Caco-2 (cell line): ENCODE measurements at places on chromosomes 11 and 22. TPM values are rescaled to one million over a fixed set of nuclear protein-coding genes. Genes with fewer than 3 reads are reported as not detected.

GRCh38 chr22:37431801-37432707 lies 4.8 kb upstream of the ELFN2 start:
- peak; percentile 67 for DNase-seq
- H3K36me3 ChIP-seq = no peaks in the 10 kb centered on the region
- no peak overlapping the region for H3K4me3 ChIP-seq
- no peaks in the 10 kb centered on the region for H3K27me3 ChIP-seq
- peak overlapping the region; percentile 69 for H3K27ac ChIP-seq
- H3K4me1 ChIP-seq = peaks cover 35% of the 10 kb centered on the region

DNA sequence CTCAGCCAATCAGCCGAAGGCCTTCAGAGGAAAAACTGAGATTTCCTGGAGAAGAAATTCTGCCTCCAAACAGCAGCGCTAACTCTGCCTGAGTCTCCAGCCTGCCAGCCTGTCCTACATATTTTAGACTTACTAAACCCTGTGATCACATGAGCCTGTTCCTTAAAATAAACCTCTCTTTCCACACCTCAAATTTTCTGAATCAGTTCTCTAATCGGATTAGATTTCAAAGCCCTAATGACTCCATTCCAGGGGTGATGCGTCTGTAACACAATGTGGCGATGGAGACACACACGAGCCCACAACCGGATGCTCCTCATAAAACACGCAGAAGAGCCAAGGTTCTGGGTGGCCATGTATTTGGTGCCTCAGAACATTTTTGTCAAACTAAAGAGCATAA lies 1371.2 kb downstream of the BRD1 start:
- H3K27me3 ChIP-seq = no peaks in the 10 kb centered on the region
- H3K4me1 ChIP-seq = no peaks in the 10 kb centered on the region
- H3K36me3 ChIP-seq = no peaks in the 10 kb centered on the region
- DNase-seq = no peak
- H3K27ac ChIP-seq = no peak overlapping the region

The NXPE4 gene
- not detected in 2 replicates for total RNA-seq

DNA sequence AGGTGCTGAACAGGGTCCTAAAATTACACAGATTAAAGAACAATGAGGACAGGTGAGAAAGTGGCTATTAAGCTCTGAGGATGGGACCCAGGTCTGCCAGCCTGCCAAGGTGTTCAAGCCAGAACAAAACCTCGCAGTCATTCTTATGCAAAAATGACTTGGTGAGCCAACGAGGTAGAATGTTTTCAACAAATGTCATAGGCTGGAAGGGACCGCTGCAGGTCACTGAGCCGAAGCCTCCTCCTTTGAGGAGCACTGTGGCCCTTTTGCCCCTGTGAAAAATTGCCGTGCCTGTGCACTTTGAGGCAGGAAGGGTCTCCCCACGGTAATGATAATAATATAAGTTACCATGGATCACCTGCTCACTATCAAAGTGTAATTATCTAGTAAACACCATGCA lies 216.2 kb downstream of the DSCAML1 start:
- DNase-seq = no peak
- H3K36me3 ChIP-seq = no peaks in the 10 kb centered on the region
- H3K4me1 ChIP-seq = no peaks in the 10 kb centered on the region
- H3K27ac ChIP-seq = no peak overlapping the region

- no peaks in the 10 kb centered on the region for H3K36me3 ChIP-seq
- no peaks in the 10 kb centered on the region for H3K4me1 ChIP-seq
- DNase-seq = no peak
- no peak overlapping the region for H3K4me3 ChIP-seq
- no peak overlapping the region for H3K27ac ChIP-seq
These were observed 152.4 kb upstream of the TTC12 start for GRCh38 chr11:113161711-113162591.

The NCF4 gene
- total RNA-seq = not detected in 2 replicates

The SMIM38 gene
- 0.12 and 0.66 TPM in 2 replicates for total RNA-seq

GRCh38 chr22:16601437-16602223 lies 9.0 kb upstream of the CCT8L2 start:
- H3K4me3 ChIP-seq = no peak overlapping the region
- H3K4me1 ChIP-seq = no peaks in the 10 kb centered on the region

- H3K36me3 ChIP-seq = no peaks in the 10 kb centered on the region
- peaks cover 69% of the 10 kb centered on the region for H3K4me1 ChIP-seq
- H3K4me3 ChIP-seq = no peak overlapping the region
- no peaks in the 10 kb centered on the region for H3K27me3 ChIP-seq
These were observed 7.9 kb upstream of the C1QTNF6 start for GRCh38 chr22:37195921-37196320.

The C11orf65 gene
- total RNA-seq = 0.86 and 1.0 TPM in 2 replicates

GRCh38 chr11:13053255-13053917 lies 44.3 kb downstream of the RASSF10 start:
- H3K4me1 ChIP-seq = peaks cover 13% of the 10 kb centered on the region; the same call in 1 of the 2 replicates
- no peaks in the 10 kb centered on the region for H3K27me3 ChIP-seq
- no peaks in the 10 kb centered on the region for H3K36me3 ChIP-seq
- H3K27ac ChIP-seq = no peak overlapping the region
- H3K4me3 ChIP-seq = no peak overlapping the region

DNA sequence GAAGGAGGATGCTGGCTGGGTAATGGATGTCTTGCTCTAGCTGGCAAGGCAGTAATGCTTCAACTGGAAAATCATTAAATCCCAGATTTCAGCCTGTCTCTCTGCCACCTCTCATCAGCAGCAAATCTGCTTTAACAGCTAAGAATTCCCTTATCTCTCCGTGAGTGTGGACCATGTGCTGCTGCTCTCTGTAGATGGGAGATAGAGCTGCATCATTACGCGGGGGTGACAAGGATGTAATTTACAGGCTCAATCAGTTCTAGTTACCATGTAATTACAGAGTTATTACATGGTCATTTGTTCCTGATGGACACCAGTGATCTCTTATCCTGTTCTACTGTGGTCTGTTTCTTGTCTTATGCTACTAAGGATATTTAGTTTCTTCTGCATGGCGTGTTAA lies 665.4 kb downstream of the NTM start:
- no peak for DNase-seq
- no peaks in the 10 kb centered on the region for H3K36me3 ChIP-seq
- H3K27me3 ChIP-seq = no peaks in the 10 kb centered on the region
- no peak overlapping the region for H3K27ac ChIP-seq
- no peaks in the 10 kb centered on the region for H3K4me1 ChIP-seq
- H3K4me3 ChIP-seq = no peak overlapping the region

DNA sequence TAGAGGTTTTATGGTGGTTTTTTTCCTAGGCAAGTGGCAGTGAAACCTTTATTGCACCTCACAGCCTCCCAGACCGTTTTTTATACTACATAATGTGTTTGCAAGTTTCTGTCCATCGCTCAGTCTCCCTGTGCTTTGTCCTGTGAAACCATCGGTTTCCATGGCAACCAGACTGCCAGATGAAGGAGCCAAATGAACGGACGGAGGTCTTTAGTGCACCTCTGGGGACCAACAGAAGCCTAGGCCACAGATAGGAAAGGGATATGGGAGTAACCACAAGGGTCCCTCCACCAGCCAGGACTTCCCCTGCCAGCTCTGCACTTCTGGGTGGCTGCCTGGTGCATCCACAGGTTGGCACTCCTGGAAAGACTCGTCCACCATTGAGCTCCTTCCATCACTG lies 165.0 kb downstream of the CHST1 start:
- H3K36me3 ChIP-seq = no peaks in the 10 kb centered on the region
- no peak for DNase-seq
- H3K4me1 ChIP-seq = no peaks in the 10 kb centered on the region
- H3K27ac ChIP-seq = no peak overlapping the region

The ABTB2 gene
- total RNA-seq = 2.9 and 3.6 TPM in 2 replicates

GRCh38 chr11:25928076-25928475 lies 403.9 kb upstream of the ANO3 start:
- DNase-seq = no peak
- H3K27ac ChIP-seq = no peak overlapping the region
- H3K4me3 ChIP-seq = no peak overlapping the region
- no peaks in the 10 kb centered on the region for H3K27me3 ChIP-seq

The GSTT2B gene
- total RNA-seq = 9.0 and 9.6 TPM in 2 replicates

GRCh38 chr11:128214263-128214662 lies 373.1 kb downstream of the ETS1 start:
- no peak overlapping the region for H3K4me3 ChIP-seq
- DNase-seq = no peak
- peak overlapping the region; percentile 39 for H3K27ac ChIP-seq
- H3K36me3 ChIP-seq = no peaks in the 10 kb centered on the region

The SLC5A4 gene
- total RNA-seq = not detected in 2 replicates

DNA sequence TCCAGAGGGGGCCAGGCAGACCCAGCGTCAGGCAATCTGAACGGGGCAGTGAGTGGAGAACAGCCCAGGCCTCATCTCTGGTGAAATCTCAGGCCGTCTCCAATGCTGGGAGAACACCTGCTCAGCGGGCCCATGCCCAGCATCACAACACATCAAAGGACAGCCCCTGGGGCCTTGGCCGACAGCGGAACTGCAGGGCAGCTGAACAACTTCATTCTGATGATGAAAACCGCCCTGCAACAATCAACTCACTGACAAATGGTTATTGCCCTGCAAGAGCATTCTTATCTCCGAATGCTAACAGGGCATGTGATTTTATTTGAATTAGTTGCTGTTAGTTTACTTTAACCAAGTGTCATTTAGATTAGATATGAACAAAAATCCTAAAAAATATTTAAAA lies 14.6 kb downstream of the CELSR1 start:
- no peak overlapping the region for H3K4me3 ChIP-seq
- H3K27me3 ChIP-seq = no peaks in the 10 kb centered on the region
- DNase-seq = peak; percentile 69
- H3K4me1 ChIP-seq = peaks cover 9% of the 10 kb centered on the region

DNA sequence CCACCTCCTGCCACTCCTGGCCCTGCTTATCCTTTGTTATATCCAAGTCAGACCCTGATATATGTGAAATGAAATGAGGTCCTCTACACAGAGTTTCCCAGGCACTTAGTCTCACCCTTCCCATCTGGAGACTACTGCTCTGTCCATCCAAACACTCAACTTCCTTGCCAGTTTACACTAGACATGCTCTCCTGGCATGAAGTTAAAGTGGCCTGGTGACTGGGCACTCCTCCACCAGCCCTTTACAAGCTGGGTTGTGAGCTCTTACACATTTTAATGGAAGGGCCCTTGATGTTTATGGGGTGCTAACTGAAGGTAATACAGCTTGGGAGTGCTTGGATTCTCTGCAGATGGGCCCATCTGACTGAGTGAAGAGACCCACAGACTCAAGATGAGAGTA lies 216.1 kb upstream of the NARS2 start:
- no peak overlapping the region for H3K4me3 ChIP-seq
- no peak for DNase-seq
- H3K27ac ChIP-seq = no peak overlapping the region

GRCh38 chr11:125398994-125399640 lies 96.9 kb downstream of the FEZ1 start:
- no peak overlapping the region for H3K4me3 ChIP-seq
- H3K27ac ChIP-seq = no peak overlapping the region
- H3K27me3 ChIP-seq = peaks cover 5% of the 10 kb centered on the region
- DNase-seq = no peak

DNA sequence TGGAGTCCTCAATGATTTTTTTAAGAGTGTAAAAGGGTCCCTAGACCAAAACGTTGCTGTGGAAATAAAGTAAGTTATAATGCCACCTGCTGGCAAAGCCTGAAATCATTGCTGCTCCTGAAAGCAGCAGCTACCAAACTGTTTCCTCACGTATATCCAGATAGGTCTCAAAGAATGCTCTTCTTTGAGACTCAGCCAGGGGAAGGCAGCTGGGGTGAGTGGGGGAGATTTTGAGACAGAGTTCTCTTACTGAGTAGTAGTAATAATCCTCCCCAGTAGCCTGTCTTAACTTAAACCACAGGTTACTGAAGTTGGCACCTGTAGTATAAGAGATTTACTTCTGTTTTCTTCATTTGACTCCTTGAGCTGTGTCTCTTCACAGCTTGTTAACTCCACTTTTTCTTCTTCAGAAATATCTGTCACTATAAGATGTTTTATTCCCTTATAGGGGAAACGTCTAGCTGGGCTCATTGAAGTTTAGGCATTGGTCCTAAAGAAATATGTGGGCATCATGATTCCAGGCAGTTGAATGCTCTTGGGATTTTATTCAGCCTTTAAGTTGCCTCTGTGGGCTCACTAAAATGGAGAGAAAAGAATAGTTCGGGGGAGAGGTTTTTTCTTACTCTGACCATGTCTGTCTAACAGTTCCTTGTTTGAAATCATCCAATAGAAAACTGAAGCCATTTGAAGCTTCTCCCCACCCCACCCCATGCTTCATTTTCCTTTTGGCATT lies 77.9 kb downstream of the BTBD10 start:
- no peak overlapping the region for H3K4me3 ChIP-seq
- peaks cover 3% of the 10 kb centered on the region for H3K36me3 ChIP-seq
- no peak overlapping the region for H3K27ac ChIP-seq

The TRPM5 gene
- not detected in 2 replicates for total RNA-seq

DNA sequence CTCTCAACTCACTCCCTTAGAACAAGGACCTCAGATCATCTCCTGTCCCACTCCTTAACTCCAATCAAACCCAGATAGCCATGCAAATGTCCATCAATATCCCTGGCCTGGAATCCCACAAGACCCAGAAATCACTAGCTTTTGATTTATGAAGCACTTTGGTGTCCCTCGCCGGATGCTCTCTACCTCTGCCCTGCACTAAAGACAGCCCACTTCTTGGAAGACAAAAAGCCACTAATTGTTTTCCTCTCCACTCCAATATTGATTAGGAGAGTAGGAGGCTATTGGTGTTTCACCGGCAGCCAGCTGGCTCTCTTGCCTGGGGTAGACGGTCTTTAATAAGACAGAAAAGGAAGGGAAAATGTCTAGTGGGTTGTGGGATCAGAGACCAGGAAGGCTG lies 221.2 kb downstream of the BUD13 start:
- H3K27me3 ChIP-seq = 0 out of 2 replicates have a peak, but pooled peaks cover under 1% of the 10 kb centered on the region
- no peaks in the 10 kb centered on the region for H3K4me1 ChIP-seq

The MMP8 gene
- total RNA-seq = not detected in 2 replicates

- H3K27ac ChIP-seq = no peak overlapping the region
- no peak for DNase-seq
- no peak overlapping the region for H3K4me3 ChIP-seq
- H3K4me1 ChIP-seq = no peaks in the 10 kb centered on the region
- no peaks in the 10 kb centered on the region for H3K27me3 ChIP-seq
These were observed 12.9 kb upstream of the CRY2 start for GRCh38 chr11:45834298-45834756.

DNA sequence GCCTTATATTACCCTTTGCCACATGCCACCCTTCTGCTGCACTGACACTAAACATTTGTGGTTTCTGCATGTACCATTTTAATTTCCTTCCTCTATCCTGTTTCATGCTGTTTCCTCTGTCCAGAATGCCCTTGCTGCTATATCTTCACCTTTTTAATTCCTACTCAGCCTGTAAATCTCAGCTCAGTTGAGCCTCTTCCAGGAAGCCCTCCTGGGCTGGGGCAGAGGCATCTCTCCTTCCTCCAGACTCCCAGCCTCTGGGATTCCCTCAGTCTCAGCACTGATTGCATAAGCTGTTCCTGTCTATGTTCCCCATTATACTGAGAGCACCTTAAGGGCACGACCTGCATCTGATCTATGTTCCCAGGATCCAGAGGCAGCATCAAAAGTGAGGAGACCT lies 98.7 kb downstream of the RNF169 start:
- H3K27ac ChIP-seq = peak overlapping the region; percentile 93
- H3K27me3 ChIP-seq = no peaks in the 10 kb centered on the region
- peaks cover 35% of the 10 kb centered on the region for H3K4me1 ChIP-seq
- no peak overlapping the region for H3K4me3 ChIP-seq
- DNase-seq = no peak

The MS4A6A gene
- total RNA-seq = not detected in 2 replicates
